Adrenal gland (tissue), 19 donors: ENCODE measurements at places on chromosomes 11 and 22.

DNA sequence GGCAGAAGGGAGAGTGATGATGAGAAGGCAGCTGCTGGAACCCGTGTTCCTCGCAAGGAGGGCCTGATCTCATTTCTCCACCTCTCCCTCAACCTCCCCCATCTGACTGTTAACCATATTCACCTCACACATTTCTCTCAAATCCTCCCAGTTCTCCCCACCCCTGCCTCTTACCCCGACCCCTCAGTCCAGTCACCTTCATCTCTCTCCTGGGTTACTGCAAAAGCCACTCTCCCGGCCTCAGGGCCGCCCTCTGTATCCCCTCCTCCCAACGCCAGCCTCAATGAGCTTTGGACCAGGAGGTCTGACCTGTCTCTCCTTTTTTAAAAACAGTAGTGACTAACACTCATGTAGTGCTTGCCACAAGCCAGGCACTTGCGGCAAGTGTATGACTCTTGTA, 29.5 kb upstream of the LMO1 start:
- DNase-seq: no peak

DNA sequence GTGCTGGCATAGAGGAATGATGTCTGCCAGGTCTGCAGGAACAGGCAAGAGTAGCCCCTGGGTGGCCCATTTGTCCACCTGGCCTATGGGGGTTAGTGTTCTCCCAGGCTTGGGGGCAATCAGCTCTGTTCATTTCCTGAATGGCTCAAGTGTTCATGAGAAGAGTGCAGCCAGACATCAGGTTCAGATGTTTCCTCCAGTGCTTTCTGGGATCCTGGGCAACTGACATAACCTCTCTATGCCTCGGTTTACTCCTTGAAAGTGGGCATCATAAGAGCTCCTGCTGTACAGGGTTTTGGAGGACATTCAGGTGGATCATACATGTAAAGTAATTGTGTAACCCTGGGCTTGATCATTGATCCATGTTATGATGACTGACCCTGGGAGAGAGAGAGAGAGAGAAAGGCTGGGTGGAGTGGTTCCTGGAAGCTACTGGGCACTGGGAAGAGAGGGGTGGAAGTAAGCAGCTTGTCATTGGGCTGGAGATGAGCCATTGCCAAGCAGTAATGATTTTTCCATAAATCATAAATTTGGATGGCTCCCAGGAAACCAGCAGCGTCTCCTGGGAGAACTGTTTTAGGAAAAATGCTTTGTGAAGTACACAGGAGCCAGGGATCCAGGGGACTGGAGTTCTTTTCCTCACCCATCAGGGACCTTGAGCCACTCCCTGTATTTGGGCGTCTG, 30.2 kb upstream of the ACCSL start:
- DNase-seq: no peak

GRCh38 chr11:8234425-8234821, 29.3 kb downstream of the LMO1 start:
- DNase-seq: no peak

GRCh38 chr11:67484847-67485311, 2.1 kb downstream of the AIP start:
- DNase-seq: no peak

DNA sequence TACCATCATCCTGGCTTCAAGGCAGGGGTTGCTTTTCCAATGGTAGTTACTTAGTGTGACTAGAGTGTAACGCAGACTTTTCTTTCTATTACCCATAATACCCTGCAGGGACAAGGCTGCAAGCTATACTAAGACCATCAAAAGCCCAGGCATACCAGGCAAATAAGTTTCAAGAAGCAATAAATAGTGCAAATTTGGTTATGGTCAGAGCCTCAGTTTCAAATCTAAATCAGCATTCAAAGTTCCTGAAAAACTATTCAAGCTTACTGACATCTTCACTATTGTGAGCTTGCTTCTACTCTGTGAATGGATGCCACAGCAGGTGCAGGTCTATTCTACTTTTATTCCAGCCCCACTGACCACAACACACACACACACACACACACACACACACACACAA, 2.5 kb upstream of the HBB start:
- no peak for DNase-seq

DNA sequence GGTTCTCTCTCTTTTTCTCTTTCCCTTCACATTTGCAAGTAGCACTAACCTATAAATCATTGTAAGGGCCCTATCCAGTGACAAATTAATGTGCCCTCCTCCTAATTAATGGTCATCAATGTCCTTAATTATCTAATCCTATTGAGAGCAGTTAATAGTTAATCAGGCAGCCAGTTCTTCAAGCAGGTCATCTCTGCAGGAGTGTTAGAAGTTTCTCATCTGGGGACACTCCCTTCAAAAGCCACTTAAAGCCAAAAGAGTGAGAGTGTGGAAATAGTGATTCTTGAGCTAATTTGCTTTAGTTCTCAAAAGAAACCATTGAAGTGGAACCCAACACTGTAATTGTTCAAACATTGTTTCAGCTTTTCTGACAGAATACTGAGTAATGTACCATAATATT, 141.6 kb downstream of the ELP4 start:
- DNase-seq: no peak

- peak; percentile 62 for DNase-seq
Observed at GRCh38 chr11:91163619-91164451, 941.0 kb upstream of the CHORDC1 start.

GRCh38 chr22:20106849-20107237, 9.1 kb upstream of the RANBP1 start:
- DNase-seq: no peak

DNA sequence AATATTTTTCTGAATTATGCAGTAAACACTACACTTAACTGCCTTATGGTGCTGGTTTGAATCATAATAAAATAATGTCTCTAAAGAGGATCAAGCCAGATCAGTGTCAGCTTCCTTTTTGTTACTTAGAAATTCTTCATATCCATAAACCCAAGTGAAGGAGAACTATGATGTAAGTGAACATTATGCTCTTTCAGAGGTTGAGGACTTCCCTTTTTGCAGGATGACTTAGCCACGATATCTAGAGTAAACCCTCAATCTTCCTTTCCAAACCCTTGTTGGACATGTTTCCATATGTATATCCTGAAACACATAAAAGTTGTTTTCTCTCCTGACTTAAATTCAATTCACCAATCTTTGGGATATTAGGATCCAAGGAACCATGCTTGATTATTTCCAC, 19.1 kb downstream of the OR8D1 start:
- DNase-seq: no peak

- DNase-seq: no peak
Observed at GRCh38 chr11:18491924-18492323, 34.8 kb downstream of the TSG101 start.

- no peak for DNase-seq
Observed at GRCh38 chr11:60918939-60919265, 4.9 kb downstream of the TMEM109 start.

DNA sequence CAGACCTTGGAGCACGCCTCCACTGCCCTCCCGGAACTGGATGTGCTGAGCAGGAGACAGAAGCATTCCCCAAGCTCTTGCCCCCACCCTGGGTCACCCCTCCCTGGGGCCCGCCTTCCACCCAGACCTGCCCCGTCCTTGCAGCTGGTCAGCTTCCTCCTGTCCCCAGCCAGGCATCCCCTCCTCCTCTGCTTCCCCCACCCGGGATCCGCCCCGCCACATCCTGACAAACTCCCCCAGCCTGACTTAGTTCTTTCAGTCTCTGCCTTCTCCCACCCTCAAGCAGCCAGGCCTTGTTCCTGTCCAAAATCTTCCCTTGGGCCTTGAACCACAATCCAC, 1.1 kb upstream of the PLXNB2 start:
- DNase-seq: peak; percentile 96

- no peak for DNase-seq
Observed at GRCh38 chr11:72228844-72229231, 4.3 kb downstream of the INPPL1 start.

DNA sequence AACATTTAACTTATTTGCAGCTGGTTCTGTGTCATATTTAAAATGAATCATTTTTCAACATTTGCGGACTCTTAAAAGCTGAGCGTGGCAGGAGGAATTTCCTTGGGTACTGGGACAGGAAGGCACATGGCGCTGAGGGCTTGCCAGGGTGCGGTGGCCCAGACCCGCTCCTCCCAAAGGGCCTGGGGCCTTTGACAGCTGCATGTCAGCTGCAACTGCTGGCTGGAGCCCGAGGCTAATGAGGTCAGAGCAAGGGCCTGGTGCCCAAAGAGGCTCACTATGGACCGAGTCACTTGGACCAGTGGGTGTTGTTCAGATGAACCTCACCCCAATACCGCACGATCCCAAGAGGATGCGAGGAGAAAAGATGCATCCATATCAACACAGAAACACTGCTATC, 326.9 kb downstream of the CTTN start:
- DNase-seq: no peak

DNA sequence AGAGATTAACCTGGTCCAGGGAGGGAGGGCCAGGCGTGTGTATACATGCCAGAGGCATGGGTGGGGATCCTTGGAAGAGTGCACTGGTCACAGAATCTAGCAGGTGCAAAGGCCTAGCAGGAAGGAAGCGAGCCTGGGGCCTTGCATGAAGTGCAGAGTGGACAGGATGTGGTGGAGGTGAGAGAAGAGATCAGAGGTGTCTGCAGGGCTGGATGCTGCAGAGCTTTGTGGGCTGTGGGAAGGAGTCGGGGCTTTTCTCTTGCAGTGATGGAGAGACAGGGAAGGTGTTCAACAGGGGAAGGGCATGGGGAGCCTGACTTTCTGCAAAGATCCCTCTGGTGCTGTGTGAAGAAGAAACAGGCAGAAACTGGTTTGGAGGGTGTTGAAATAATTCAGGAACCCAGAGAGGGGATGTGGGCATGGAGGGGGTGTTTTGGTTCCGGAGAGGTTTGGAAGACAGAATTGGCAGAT, 2.5 kb upstream of the TPST2 start:
- no peak for DNase-seq

DNA sequence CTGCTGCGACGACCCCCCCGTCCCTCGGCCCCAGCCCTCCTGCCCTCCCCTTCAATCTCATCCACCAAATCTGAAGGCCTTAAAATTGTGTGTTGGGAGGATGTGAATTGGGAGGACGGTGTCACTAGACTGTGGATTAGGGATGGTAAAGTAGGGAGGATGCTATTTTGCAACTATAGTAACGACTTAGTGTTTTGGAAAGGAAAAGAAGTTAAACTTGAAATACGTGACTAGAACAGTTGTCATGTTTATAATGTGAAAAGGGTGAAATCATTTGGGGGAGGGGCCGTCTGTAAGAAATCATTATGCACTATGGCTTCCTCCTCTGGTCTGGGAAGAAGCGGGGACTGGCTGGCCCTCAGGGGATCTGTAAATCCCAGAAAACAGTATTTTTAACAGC, 43.4 kb upstream of the NNMT start:
- DNase-seq: no peak

- no peak for DNase-seq
Observed at GRCh38 chr11:114664641-114665040, 13.7 kb upstream of the NXPE2 start.

DNA sequence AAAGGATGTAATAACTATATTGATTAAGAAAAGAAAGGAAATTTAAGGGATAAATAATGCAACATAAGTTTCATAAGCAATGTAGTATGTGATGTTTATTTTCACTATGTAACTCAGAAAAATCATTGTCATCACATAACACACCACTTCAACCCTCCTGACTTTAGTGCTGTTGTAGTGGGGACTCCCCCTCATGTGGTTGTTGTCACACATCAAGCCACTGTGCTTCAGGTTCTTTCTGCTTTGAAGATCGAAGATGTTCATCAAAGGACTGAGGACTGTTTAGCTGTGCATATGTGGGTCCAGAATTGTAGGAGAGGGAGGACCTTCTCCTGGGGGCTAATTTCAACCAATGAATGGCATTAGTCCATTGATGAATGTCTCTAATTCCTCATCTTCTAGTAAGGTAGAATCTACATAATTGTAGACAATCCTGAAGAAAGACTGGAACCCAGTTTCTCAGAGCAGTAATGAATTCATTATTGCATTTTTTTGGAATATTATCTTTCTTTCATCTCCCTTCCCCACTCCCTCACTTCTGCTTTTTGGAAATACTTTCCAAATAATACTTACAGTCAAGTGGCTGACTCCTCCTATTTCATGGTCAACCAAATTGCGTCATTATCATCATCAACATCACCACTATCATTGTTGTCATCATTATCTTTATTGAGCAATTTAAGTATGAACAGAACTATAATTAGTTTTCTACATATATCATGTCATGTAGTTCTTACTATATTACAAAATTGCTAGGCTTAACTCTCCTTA, 9.8 kb upstream of the CARD16 start:
- DNase-seq: no peak

- DNase-seq: no peak
Observed at GRCh38 chr22:37355174-37355573, 72.1 kb downstream of the ELFN2 start.

DNA sequence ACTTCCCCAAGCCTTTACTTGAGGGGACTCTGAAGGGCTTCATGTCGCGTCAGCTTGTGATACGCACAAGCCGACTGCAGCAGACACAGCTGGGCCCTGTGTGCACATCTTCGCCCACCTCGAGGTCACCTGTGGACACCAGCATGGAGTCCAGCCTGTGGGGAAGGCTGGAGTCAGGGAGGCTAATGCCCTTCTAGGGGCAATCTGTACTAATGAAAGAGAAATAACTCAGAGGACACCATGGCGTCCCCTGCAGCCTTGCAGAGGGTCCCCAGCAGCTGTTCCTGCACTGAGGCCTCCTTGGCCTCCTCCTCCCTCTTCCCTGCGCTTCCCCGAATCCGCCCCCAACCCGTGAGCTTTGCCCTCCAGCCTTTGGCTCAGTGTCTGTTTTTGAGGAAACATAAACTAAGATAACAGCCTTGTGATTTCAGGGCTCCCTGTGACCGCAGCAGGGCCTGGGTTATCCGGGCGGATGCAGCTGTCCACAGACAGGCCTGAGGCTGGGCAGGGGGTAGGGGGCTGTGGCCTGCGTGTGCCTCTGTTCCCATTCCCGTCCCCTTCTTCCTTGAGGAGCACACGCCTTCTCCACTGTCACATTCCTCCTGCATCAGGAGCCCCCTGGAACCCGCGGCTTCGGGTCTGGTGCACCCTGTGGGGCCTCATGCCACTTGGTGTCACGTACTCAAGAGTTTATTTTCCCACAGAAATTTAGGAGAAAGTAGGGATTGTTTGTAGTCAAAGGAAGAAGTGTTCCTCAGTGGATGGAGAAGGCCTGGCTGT, 25.0 kb downstream of the KRTAP5-5 start:
- DNase-seq: no peak

DNA sequence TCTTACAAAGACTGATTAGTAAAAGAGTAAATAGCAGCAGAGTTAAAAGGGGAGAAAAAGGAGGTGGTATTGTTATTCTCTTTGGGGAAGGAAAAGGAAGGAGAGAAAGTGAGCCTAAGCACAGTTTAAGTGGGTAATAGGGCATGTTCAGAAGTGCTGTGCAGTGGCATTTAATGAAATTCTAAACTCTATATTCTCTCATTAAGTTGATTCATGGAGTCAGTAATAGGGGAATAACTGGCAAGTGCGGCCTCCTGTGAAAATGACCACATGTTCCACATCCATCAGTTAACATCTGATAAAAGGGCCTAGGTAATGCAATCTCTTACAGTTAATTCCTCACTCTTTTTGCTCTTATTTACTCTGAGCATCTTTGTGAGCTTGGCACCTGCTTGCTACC, 516.7 kb downstream of the JRKL start:
- no peak for DNase-seq
